ENCODE measurements at places on chromosomes 12 and 14.

DNA sequence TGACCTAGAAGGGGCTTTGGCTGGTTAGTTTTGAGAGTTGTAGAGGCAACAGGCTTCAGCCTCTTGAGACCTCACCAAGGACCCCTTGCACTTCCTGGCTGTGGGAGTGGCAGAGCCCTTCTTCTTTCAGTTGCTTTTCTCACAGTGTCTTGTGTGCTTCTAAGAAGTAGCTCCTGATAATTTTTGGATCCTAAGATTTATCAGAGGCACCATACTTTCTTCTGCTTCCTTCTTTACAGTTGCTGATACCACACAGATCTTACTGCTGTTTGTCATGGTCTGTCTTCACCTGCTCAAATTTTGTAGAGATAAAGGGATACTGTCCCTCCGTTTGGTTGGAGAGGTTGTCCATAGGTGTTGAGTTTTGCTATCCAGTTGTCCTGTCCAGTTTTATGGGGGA lies 33.8 kb downstream of the VRK1 start:
- DNase-seq, result no peak

- no peak for DNase-seq
Measured at GRCh38 chr14:53951627-53952303, 4.9 kb downstream of the BMP4 start.

- DNase-seq, result no peak
Measured at GRCh38 chr14:105843444-105844046, 317.2 kb downstream of the TMEM121 start.

DNA sequence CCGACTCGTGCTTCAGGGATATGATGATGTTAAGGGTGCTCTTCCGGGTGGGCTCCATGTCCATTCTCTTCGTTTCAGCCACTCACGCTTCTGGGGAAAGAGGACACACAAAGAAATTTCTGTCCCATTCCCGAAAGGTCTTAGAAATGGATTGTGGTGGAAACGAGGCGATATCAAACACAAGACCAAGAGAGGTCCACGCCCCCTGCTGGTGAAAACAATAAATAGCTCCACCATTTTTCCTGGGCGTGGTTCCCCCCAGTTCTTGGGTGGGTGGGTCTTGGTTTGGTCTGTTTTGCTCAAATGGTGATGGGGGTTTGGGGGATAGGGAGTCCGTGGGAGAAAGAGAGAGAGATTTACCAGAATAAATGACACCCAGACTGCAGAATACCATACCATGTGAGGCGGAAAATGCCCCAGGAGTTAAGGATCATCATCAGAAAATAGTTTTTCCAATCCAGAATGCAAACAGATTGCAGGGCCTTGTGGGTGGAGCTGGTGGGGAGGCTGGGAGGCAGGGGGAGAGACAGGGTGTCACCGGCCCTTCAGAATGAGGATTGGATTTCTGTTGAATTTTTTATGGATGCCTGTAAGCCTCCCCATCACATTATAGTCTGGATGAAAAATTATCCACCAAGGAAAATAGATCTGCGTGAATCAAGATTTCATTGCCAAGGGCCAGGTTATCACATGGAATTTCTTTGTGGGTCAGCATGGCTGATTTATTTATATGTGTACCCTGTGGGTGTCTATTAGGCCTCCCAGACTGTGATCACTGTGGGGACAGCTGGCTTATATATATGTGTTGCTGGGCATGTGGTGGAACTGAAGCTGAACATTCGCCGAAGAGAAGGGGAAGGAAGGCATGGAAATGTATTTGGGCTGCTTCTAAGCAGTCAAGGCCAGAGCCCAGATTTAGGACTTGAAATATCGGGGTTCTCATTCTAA lies 55.8 kb downstream of the SRRM4 start:
- peak; percentile 6 for DNase-seq

DNA sequence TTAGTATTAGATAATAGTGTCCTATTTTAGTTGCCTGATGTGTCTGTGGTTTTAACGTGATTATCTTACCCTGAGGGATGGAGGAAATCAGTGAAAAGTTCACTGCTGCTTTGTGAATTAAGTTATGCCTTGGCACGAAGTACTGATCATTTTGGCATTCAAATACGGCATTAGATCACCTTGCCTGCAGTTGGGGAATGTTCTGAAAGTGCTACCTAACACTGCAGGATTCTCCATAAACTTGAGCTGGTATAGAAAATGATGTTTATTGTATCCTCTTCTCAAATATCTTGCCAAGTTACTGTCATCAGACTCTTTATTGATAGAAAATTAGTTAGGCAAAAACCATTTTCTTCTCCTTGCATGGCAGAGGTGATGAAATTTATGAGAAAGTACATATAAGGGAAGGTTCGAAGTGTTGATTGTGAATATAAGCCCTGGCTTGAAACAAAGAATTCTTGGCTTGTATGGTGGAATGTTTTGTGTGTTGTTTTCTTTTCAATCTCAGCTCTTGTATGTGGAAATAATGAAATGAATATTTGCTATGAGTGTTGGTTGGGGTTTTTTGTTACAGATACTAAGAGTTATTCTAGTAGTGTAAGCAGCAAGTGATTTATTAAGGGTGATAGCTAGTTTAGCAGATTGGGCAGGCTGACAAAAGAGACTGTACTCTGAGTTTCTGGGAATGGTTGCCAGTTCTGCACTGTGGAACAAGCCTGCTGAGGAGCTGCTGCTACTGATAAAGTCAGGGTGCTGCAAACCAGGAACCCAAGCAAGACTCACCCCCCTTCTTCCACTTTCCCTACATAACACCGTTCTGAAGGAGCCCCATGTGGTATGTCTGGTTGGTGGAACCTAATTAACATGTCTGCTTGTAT lies 448.3 kb downstream of the PCNX1 start:
- DNase-seq, result no peak

DNA sequence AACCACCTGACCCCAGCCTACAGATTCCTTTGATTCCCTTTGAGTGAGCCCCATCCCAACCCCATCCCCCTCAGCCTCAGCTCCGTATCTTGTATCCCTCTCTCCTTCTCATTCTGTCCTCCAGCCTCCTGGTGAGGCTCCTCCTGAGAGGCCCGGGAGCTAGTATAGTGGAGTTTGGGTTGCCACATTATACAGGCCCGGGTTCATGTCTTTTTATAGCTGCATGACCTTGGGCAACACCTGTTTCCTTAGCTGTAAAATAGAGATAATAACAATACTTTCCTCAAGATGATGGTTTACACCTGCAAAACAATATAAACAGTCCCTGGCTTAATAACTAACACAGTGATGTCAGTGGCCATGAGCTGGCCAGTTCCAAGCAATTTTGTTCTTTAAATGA lies 89.8 kb downstream of the STAB2 start:
- DNase-seq, result no peak

GRCh38 chr12:26580619-26581018 lies 252.4 kb downstream of the ITPR2 start:
- DNase-seq, result no peak

- peak; percentile 53 for DNase-seq
Measured at GRCh38 chr12:72296389-72296788, 24.2 kb downstream of the TRHDE start.

DNA sequence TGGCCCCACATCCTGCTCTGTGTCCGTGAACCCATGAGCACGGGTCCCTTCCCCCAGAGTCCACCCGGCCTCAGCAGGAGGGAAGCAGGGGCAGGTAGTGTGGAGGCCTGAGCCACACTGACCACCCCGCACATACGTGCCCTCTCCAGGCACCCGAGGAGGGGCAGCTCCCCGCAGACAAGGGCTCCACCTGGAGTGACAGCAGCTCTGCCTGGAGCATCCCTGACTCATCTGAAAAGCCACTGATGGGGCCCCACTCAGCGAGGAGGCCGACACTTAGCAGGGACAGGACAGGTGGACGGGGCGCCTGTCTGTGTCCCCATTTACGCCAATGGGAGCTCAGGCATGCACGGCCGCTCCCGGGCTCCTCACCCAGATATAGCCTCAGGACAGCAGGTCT lies 237.6 kb upstream of the SFSWAP start:
- DNase-seq, result no peak

DNA sequence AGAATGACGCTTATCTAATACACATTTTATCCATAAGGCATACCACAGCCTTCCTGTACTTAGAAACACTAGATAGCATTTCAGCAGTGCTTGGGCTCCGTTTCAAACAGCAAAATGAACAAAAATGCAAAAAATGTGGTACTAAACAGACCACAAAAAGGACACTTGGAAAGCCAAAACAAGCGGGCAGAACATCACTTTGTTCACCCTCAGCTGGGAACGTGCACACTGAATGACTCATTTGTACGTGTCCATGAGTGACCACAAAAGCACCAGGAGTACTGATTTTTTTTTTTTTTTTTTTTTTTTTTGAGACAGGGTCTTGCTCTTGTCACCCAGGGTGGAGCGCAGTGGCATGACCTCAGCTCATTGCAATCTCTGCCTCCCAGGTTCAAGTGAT lies 8.9 kb upstream of the FOXN3 start:
- peak; percentile 97 for DNase-seq

- DNase-seq, result no peak
Measured at GRCh38 chr12:95599880-95600279, 48.6 kb upstream of the USP44 start.

DNA sequence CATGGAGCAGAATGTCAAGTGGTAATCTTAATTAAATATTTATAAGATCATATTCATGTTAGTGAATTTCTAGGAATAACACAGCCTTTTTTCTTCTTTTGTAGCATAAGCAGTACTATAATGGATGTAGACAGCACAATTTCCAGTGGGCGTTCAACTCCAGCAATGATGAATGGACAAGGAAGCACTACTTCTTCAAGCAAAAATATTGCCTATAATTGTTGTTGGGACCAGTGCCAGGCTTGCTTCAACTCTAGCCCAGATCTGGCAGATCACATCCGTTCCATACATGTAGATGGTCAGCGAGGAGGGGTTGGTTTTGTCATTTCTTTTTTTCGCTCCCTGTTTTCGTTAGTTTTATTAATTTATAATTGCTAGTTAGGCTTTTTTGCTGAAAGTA lies 23.1 kb downstream of the AEBP2 start:
- DNase-seq, result peak; percentile 20

DNA sequence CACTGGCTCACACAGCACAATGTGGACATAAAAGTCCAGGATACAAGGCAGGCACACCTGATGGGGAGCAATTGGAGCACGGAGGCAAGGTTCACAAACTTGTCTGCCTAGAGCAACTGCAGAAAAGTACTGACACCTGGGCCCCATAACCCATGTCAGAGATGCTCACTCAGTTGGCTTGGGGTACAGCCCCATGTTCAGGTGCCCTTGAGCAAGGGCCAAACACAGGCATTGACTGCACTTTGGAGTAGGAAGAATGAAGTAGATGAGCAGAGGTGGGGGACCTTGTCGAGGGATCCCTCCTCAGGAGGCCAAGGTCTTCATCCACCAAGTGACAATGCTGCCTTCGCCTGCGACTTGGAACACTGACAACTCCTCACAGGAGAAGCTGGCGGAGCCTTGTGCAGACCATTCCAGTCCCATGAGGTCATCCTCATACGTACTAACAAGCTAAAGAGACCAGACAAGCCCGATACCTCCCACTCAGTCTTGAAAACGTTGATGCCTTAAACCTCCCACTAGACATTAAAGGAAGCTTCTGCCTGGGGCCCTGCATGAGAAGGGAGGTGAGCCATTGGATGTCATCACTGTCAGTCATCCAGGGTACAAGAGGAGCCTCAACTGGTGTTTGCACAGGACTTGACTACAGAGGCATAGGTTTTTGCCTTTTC lies 42.5 kb upstream of the C14orf180 start:
- DNase-seq, result peak; percentile 60

DNA sequence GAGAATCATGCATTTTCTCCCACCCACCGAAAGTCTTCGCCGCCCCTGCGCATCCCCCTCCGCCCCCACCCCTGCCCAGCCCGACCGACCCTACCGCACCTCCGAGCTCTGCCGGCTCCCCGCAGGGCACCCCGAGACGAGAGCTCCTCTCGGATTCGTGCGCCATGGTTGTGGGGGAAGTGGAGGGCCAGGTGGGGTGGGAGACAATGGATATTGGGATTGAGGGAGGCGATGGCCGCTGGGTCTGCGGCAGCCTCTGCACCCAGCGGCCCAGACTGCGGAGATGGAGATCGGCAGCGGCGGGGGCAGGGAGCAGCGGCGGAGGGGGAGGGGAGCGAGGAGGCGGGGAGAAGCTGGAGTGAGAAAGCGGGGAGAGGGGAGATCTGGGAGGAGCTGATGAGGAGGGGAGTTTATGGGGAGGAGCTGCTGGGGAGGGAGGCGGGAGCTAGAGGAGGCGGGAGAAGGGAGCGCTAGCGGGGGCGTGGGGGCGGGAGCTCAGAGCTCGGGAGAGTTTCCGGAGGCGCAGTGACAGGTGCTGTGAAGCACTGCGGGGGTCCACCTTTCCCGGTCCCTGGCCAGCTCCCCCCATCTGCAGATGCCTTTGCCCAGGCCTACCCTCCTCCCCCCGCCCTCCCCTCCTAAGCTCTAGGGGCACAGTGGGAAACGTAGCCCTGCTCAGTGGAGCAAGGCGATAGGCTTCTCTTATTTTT lies at the start of gene SALL2:
Gene SALL2, minus strand, starts transcription at position 385 of the 710 bp plus-strand sequence. Its CDS starts 219 bp downstream, at position 166.
- DNase-seq, result peak; percentile 45

DNA sequence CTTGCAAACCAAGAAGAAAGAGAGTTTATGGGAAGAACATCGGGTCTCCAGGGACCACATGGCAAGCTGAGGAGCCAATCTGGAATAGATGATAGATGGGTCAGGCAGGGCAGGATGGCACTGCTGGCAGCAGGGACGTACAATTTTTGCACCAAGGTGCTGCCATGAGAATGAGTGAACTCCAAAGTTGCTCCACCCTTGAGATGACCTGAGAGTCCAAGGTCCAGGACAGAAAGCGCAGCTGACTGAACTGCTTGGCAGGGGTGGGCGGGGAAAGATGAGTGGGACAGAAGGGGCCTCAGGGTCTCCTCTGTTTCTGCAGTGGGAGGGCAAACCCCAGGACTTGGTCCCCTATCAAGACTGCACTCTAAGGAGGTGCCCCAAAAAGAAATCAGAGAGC lies 136.7 kb upstream of the GSC start:
- DNase-seq, result no peak

- no peak for DNase-seq
Measured at GRCh38 chr12:41983856-41984255, 160.8 kb downstream of the GXYLT1 start.

DNA sequence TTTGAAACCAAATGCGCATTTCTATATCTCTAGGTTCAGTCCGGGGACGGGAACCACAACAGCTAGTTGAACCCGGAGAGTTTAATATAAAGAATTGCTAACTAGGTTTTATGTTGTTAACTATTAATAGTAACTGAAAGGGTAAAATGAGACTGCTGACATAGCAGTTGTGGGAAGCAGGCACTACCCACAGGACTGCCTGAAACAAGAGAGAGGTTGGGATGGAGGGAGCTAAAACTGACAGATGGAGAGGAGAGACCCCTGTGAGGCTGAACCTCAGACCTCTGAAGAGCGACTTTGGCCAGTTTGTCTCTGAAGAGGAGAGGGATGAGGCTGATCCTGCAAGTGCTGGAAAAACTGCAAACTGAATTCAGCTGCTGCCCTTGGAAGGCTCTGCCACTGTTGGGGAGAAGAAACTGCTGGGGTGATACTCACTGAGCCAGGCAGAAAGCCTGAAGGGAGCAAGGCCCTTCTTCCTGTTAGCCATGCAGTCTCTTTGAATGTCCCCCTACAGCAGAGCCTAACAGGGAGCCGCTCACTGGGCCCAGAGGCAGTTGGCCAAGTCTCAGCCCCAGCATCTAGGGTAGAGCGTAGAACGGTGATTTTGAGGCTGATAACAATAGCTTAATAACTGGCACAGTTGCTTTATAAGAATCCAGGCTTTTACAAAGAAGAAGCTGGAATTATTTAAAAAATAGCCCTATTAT lies 172.2 kb downstream of the NPAS3 start:
- no peak for DNase-seq

GRCh38 chr12:121990692-121991603 lies 30.7 kb upstream of the BCL7A start:
- no peak for DNase-seq

All from brain microvascular endothelial cell (primary cell).